Renal cortical epithelial cell (primary cell): ENCODE measurements at places on chromosomes 7 and 10. TPM values are rescaled to one million over a fixed set of nuclear protein-coding genes. Genes with fewer than 3 reads are reported as not detected.

DNA sequence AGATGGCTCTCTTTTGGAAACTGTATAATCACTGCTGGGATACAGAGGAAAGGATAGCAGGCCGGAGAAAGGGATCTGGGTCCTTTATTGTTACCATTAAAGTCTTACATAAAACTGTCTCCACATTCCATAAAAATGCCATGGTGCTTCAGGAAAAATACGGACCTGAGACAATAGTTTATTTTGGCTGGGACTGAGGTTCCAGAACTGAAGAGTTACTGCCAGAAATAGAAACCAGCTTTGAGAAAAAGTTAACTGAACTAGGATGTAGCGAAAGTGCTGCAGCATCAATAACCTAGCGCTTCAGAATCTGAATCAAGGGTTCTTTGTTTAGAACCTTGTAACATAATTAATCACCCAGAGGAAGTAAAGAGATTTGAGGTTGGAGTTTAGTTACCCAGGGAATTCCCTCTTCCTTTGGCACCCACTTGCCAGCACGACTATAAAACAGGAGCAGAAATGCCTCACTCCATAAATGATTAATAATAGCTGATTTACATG lies 38.0 kb downstream of the MEOX2 start:
- DNase-seq, result peak; percentile 95

GRCh38 chr10:87961314-87961713 lies 97.9 kb downstream of the PTEN start:
- peak; percentile 87 for DNase-seq

RBP4 gene
- 2.1 and 5.8 TPM in 2 replicates for total RNA-seq

PON3 gene
- 0.05 TPM in 1 of 2 replicates, not detected in the other for total RNA-seq

TMEM176B gene
- total RNA-seq, result 0.75 and 1.0 TPM in 2 replicates

- DNase-seq, result no peak
Observed at GRCh38 chr10:60615541-60615940, 162.7 kb upstream of the CDK1 start.

- DNase-seq, result no peak
Observed at GRCh38 chr7:131057794-131058070, 269.9 kb upstream of the MKLN1 start.

- DNase-seq, result no peak
Observed at GRCh38 chr10:84397735-84398144, 69.4 kb downstream of the CCSER2 start.

DNA sequence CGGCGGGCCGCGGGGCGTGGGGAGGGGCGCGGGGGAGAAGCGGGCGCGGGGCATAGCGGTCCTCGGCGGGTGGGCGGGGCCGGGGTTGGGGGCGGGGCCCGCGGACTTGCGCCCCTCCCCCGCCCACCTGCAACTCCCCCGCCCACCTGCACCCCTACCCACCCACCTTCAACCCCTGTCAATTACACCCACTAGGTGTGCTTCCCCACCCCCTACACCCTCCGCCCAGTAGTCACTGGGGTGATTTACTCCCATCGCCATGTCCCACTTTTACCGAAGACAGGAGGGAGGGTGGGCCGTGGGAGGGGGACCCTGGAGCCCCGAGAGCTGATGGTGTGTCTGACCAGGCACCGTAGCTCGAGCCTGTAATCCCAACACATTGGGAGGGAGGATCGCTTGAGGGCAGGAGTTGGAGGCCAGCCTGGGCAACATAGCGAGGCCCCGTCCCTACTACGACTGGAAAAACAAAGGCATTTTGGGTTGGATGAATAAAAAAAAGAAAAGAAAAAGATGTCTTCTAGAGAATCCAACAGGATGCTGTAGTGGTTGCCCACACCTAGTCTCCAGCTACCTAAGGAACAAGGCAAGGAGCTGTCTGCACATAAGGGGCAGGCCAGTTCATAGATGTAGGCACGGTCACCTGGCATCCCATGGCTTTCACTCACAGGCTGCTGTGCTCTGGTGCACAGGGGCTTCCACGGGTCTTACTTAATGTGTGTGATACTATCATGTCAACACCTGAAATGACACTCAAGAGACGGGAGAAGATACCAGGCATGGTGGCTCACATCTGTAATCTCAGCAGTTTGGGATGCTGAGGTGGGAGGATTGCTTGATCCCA lies 761 bp downstream of the KCTD7 start:
- DNase-seq, result no peak

DNA sequence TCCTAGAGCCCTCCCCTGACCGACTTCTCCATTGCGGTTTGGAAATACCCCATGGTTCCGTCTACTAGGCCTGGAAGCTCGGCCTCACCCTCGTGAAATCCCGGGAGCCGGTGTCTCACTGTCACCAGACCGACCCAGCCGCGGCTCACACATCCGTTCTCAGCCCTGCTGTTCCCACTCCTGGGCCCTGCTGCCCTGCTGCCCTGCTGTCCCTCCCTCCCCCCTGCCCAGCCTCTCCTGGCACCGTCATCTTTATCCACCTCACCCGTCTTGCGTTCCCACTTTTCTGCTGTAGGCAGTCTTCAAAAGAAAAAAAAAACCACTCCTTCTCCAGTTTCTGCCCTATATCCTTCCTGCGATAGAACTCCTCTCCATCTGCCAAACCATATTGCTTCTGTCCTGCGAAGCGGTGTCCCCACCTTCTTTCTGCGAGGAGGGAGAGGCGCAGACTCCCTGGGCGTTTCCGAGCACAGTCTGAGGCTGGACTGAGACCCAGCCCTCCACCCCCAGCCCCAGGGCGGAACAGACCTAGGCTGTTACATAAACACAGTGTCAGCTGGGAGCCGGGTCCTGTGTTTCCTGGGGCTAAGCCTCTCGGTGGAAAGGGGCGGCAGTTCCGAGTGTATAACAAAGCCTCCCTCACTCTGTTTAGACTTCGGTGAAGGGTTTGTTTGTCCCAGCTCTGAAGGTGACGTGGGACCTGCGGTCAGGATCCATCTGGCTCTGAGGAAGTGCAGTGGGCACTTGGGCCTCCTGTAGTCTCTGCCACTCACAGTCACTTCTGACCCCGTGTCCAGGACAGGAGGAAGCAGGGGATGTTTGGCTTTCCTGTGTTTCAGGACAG lies 2.8 kb downstream of the AGAP3 start:
- DNase-seq, result peak; percentile 45
